ENCODE measurements at places on chromosomes 7 and 10.

DNA sequence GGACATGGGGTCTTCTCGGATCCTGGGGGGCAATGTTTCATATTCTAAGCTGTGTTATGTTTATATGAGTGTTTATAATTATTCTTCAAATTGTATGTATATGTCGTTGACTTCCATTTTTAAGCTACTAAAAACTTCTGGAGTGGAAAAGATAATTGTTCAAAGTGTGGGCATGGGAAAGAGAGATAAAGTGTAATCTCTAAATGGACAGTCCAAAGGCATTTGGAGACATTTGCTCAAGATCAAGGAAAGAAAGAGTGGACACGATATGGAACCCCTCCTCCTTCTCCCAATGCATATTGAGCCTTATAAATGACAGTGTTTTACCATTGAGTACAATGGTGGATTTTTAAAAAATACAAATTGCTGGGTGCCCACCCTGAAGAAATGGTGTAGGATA lies 81.1 kb downstream of the SDHAF3 start:
- DNase-seq, result no peak

DNA sequence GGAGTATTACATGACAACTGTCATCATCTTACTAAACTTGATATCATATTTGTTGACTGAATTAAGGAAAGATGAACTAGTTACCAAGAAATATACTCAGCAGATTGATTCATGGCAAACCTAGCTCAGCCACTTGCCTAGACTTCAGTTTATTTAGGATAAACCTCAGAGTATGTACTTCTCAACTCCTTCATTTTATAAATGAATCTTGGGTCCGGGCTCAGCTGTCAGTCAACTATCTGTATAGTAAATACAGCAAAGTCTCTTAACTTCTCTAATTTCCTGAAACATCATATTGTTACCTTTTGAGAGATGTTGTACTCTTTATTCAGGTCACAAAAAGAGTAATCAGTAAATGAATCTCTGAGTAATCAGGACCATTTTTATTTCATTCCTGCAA lies 211.0 kb upstream of the KLF14 start:
- no peak for DNase-seq

GRCh38 chr10:61503051-61503450 lies 49.9 kb upstream of the TMEM26 start:
- DNase-seq, result no peak

DNA sequence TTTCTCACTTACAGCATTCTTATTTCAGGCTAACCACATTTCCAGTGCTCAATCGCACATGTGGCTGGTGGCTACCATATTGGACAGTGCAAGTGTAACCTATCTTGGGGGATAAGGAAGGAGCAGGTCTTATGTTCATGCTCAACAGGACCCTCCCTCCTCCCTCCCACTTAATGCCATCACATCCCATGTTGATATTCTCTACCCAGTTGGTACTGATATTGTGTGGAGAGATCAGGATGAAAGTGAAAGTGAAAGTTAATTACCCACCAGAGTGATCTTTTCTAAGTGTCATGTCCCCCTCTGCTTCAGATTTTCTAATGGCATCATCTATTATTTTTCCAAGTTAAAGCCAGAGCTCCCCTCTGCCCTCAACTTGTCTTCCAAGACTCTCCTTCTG lies 91.6 kb downstream of the BMPER start:
- DNase-seq, result no peak

DNA sequence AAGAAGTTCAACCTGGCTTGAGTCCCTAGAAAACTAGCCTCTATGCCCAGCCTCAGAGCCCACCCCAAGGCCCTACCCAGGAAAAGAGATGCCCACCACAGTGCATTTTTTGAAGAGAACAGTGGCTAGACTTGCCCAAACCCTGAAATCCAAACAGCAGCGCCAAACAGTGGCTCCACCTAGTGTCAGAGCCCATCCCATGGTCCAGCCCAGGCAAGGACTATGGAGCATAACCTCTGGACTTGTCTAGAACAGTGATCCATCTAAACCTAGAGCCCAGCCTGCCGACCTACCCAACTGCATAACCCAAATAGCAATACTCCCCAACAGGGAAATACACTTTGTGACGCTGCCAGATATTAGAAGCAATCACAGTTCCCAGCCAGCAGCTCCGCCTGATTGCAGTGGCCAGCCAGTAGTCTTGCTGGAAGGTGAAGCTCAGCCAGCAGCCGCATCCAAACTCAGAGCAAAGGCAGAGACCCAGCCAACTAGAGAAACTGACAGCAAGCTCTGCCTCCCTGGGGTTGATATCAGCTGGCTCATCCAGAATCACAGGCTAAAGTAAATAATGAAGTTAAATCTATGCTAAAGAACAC lies 44.5 kb downstream of the HBP1 start:
- no peak for DNase-seq

DNA sequence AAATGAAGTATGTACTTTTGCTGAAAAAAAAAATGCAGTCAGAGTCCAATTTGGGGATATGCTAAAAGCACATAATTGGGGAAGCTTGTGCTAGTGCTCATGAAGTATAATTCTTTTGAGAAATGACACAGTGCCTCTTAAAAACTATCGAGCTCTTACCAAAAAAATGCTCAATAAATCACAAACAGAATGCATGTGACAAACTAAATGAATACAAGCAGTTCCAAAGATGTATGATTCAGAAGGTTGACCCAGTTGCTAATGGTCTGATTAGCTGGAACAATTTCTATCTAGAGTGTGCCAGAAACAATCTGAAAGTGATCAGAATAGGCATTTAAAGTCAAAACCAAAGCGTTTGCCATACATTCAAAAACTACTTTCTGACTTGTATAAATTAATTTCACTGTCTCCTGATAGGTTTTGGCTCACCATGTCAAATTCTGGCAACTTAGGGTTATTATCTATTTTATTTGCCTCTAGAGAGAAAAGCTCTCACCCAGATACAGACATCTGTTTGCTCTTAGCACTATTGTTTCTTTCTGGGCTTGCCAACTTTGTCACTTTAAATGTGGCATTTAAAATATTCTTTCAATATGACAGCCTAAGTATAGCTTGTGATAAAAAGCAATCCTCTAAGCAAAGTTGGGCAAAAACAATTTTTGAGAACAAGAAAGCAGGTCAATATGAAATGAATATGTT lies 114.7 kb upstream of the AHR start:
- no peak for DNase-seq

GRCh38 chr7:17326378-17326777 lies 27.9 kb downstream of the AHR start:
- no peak for DNase-seq
